ENCODE measurements at places on chromosomes 16 and 17. TPM values are rescaled to one million over a fixed set of nuclear protein-coding genes. Genes with fewer than 3 reads are reported as not detected.

- ATAC-seq: no peak
Measured at GRCh38 chr16:18942061-18942460, 15.9 kb upstream of the SMG1 start.

- ATAC-seq: no peak
Measured at GRCh38 chr17:79018370-79018695, 5.6 kb upstream of the C1QTNF1 start.

GRCh38 chr17:50263331-50264262 is 10.7 kb upstream of the TMEM92 start:
- ATAC-seq: no peak

GRCh38 chr16:23420011-23420410 is 33.0 kb downstream of the COG7 start:
- no peak for ATAC-seq

Gene CALB2
- total RNA-seq: 11.9 TPM

Gene DRC3
- total RNA-seq: 6.7 TPM

GRCh38 chr17:59897090-59897489 is 4.2 kb downstream of the RPS6KB1 start:
- ATAC-seq: no peak

GRCh38 chr17:81176666-81177065 is 10.6 kb upstream of the AATK start:
- ATAC-seq: no peak
